ENCODE measurements at places on chromosomes 11 and 22.

DNA sequence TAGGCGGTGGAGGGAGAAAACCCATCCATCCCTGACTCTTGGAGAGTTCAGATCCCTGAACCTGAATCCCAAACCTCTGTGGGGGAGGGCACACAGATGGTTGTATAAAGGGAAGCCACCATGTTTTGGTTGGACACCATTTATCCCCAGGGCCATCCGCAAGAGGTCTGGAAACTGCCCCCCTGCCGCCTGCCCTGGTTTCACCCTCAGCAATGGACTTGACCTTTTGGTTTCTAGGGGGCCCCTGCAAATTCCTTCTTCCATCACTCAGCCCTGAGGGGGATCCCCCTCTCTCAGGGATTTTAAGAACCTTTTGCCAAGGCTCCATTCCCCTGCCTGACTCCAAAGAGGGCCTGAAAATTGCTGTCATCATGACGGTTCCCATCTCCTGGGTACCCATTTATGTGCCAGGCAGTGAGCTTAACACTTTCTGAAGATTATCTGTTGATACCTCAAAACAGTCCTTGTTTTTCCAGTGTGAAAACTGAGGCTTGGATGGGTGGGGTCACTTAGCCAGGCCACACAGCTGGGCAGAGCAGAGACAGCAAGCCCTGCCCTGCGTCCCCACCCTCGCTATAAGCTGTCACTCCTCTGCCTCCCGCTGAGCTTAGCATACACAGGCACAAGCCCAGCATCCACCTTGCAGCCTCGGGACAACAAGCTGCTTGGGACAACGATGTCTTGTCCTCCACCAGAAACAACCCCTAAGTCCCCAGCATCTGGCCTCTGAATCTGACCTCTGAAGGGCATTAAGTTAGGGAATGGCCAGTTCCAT lies 33.2 kb upstream of the CRYBB3 start:
- no peak for DNase-seq

GRCh38 chr11:5364214-5364613 lies 12.9 kb downstream of the OR51B6 start:
- no peak for DNase-seq

GRCh38 chr11:117936973-117937372 lies 7.8 kb upstream of the TMPRSS13 start:
- DNase-seq = no peak

DNA sequence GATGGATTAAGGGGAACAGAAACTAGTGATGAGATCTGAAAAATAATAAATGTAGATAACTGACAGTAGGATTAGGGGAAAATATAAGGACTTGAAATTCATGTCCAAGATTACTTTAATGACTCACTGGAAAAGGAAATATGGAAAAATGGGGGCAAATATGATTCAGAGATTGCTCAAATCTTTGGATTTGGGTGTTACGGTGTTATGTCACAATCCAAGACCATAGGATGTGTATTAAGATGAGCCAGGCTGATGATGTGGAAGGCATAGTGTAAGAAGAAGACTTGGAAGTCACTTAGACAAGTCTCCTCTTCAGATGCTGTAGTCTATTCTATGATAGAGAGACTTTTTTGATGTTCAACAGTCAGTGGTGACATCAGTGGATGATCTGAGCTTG lies 323.7 kb downstream of the LUZP2 start:
- no peak for DNase-seq

GRCh38 chr11:12026331-12027211 lies 18.1 kb upstream of the DKK3 start:
- no peak for DNase-seq

DNA sequence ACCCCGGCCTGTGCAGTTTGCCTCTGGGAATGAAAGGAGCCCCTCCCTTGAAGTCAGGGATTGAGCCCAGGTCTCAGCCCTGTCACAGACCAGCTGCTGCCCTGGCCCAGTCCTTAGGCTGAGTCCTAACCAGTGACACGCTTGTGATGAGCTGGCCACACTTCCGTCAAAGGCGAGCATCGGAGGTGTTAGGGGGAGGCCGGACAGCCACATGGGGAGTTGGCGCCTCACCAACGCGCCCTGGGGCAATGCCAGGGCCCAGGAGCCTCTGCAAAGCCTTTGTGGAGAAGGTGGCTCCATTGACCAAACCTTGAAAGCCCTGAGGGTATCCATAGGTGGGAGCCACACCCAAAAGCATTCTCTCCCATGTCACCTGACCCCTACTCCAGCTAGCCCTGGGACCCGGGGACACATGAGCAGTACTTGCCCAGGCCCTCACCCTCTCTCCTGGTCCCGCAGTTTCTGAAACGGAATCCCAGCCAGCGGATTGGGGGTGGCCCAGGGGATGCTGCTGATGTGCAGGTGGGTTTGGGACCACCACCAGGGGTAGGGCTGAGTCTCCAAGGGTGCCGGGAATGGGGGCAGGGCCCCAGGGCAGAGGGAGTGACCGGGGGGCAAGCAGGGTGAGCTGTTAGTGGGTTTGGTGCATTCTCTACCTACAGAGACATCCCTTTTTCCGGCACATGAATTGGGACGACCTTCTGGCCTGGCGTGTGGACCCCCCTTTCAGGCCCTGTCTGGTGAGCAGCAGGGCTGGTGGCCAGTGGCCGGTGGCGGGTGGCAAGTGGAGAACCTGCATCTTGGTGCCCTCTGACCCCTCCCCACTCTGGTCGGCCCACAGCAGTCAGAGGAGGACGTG lies 3.7 kb downstream of the PTPRCAP start:
- no peak for DNase-seq

DNA sequence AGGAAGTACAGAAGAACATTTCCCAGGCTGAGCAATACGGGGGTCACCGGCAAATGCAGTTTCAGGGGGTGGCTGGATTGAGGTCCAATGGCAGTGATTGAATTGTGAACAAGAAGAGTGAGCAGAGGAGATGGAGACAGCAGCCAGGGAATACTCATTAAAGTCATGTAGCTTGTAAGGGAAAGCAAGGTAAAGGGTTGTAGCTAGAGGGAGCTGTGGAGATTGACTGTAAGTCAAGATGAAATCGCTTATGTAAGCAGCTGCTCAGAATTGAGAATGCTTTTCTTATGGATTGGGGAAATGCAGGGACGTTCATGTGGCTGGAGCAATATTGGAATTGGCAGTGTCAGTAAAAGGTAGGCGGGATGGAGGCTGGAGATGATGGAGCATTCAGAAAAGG lies 111.4 kb upstream of the TBCEL start:
- DNase-seq = no peak

- no peak for DNase-seq
Observed at GRCh38 chr11:12534549-12534948, 139.7 kb upstream of the TEAD1 start.

DNA sequence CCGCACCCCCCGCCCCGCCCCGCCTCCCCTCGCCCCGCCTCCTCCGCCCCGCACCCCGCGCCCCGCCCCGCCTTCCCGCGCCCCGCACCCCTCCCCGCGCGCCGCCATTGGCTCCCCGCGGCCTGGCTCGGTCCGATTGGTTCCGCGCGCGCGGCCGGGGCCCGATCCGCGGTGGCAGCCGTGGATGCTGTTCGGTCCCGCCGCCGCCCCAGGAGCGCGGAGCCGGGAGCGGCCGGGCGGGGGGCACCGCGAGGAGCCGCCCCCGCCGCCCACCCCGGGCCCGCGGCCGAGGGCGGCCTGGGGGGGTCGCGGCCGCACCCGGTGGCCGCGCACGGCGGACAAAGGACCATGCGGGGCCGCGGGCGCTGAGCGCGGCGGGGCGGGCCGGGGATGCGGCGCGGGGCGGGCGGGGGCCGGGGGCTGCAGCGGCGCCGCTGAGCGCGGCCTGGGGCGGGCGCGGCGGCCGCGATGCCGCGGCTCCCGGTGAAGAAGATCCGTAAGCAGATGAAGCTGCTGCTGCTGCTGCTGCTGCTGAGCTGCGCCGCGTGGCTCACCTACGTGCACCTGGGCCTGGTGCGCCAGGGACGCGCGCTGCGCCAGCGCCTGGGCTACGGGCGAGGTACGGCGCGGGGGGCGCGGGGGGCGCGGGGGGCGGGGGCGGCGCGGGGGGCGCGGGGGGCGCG lies at the start of gene B4GALNT4:
B4GALNT4 (plus strand) TSS at position 164 of the 683 bp plus-strand sequence; CDS start at position 469, 305 bp downstream.
- peak; percentile 46 for DNase-seq

GRCh38 chr11:83036701-83037100 lies 35.0 kb downstream of the RAB30 start:
- no peak for DNase-seq

DNA sequence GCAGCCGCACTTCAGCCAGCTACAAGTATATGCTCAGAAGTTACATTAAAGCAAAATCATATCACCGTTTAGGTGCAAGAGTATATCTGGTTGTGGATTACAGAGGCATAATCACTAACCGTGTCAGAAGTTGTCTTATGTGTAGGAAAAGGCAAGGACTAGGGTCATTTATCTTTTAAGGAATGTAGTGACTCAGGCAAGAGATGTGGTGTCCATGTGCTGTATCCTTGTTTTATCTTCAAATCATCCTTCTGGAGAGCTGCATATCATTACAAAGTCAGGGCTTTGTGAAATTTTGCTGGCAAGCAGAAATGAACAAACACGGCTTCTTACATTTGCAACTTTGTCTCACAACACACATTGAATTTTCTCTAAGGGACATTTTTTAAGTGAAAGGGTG lies 12.7 kb upstream of the CHORDC1 start:
- no peak for DNase-seq

DNA sequence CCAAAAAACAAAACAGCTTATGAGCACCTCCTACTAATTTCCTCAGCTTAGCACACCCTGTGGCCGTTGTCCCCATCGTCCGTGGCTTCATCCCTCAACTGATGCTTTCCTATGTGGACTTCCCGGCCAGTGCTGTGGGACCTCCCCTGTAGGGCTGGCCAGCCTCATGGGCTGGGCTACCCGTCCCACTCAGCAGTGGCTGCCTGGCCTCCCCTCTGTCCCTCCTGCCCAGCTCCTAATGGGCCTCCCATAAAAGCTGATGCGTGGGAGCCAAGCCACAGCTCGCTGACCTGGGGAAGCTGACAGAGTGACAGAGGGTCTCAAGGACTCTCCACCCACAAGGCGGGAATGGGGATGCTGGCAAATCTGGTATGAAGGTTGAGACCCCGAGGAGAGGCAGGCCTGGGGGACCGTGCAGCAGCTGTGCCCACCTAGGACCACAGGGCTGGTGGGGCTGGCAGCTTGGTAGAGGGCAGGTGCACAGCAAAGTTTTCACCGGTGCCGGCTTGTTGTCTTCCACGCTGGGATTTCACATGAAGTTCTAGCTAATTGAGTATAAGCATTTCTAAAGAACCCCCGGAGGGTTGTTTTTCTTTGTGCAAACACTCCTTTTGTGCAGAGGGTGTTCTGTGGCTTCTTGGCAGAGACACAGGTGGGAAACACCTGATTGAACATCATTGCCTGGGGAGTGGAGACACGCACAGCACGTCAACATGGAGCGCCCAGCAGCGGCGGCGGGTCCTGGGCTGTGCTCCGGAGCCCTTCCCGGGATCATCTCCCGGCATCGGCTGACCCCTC lies 23.2 kb downstream of the TBX1 start:
- no peak for DNase-seq

DNA sequence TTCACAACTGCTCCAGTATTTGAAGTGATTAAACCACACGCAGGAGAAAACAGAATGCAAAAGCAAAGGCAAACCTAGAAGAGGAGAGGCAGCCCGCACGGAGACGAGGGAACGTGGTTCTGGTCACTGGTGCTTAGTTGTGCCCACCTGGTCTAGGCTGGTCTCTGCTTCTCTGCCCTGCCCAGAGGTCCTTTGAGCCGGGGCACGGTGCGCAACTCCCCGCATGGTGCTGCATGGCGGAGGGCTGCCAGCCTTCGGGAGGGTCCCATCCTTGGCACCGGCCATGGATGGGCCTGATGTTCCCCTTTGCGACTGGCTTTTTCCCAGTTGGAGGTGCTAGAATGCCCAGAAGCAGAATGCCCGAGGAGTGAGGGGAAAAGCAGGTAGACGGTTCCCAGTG lies 46.1 kb downstream of the KCNC1 start:
- DNase-seq = no peak

DNA sequence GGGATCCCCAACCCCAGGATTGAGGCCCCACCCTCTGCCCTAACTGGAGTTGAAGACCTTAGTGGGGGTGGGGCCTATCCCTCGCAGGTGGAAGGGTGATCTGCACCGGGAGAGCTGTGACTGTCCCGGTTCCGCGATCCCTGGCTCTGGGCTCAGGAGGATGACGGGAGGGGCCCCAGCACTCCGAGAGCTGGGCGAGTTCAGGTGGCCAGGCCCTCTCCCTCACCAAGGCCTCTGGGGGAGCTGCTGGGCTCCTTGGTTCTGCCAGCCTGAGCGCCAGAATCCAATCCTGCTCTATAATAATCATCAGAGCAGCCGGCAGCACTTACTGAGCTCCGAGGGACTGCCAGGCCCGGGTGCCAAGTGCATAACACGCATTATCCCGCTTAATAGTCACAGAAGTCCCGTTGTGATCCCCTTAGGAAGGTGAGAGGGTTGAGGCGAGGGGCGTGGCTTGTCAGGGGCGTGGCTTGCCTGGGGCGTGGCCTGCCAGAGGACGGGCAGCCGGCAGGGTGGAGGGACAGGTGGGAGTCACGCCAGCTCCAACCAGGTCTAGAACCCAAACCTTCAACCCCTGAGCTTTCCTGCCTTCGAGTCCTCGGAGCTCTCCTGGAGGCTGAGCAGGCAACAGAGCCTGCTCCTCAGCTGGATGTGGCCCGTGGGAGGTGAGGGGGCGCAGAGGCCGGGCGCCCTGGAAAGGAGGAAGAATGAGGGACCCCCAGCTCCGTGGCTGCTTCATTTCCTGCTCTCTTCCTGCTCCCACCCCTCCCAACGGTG lies 7.3 kb upstream of the SYT7 start:
- DNase-seq = peak; percentile 71

All from stimulated activated CD4-positive, alpha-beta T cell treated with anti-CD3 and anti-CD28 coated beads, Interleukin-4, amount 100 ng/mL, for 1 hour (primary cell).